ENCODE measurements at places on chromosomes 7 and 10. TPM values are rescaled to one million over a fixed set of nuclear protein-coding genes. Genes with fewer than 3 reads are reported as not detected.
A peak's percentile ranks its signal among the peaks of the same experiment; 100 is the strongest.

DNA sequence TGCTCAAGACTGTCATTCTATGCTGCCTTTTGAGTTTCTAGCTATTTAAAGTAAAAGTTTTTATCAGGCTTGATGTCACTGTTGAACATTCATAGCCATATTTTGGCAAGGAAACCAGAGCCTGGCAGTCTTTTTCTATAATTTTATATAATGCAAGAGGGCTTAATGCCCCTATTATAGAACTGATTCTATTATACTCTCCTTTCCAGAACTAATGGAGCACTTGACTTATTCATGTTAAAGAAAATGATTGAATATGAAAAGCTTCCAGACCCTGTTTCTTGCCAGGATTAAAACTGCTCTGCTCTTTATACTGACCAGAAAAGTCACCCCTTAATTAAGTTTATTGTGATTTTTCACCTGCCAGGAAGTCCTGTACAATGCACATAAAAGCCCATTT lies 337.6 kb upstream of the CHRM2 start:
- H3K4me1 ChIP-seq: no peaks in the 10 kb centered on the region
- H3K27ac ChIP-seq: no peak overlapping the region
- no peaks in the 10 kb centered on the region for H3K27me3 ChIP-seq
- H3K36me3 ChIP-seq: no peaks in the 10 kb centered on the region
- H3K4me3 ChIP-seq: no peak overlapping the region

DNA sequence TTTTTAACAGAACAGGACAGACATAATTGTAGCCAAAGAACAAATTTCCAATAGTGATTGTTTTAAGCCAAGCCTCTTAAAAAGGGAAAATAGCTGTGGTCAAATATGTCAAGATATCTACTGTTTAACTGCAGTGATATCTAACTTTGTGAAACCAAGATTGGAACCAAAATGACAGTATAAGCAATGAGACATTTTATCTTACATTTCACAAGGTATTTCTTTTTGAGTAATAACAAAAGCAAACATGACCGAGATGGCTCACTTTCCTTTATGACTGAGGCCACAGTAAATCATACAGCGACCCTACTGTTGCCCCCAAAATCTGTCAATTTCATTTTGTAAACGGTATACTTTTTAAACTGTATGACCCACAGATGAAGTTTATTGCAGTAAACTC lies 215.8 kb downstream of the MLLT10 start:
- no peaks in the 10 kb centered on the region for H3K27me3 ChIP-seq
- H3K4me3 ChIP-seq: no peak overlapping the region
- no peak for DNase-seq
- peaks cover 2% of the 10 kb centered on the region for H3K36me3 ChIP-seq
- H3K27ac ChIP-seq: no peak overlapping the region

- H3K27me3 ChIP-seq: peaks cover under 1% of the 10 kb centered on the region
- no peak overlapping the region for H3K4me3 ChIP-seq
- H3K4me1 ChIP-seq: peaks cover 63% of the 10 kb centered on the region
- H3K36me3 ChIP-seq: no peaks in the 10 kb centered on the region
Measured at GRCh38 chr7:151872531-151873401, 4.1 kb downstream of the PRKAG2 start.

DNA sequence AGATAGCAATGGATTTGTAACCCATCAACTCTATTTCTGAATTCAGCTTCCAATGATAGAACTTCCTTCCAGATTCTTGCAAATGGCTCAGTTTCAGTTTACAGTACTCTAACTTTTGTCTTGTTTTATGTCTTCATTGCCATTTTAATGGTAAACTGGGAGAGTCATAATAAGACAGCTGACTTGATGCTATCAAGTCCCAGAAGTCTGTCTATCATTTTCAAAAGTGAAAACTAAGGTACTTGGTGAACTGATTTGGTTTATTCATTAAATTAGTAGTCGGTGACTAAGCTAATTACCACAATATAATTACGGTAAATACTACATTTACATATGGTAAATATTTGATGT lies 25.0 kb downstream of the RTKN2 start:
- peak overlapping the region; percentile 25 for H3K27ac ChIP-seq
- peaks cover 21% of the 10 kb centered on the region for H3K4me1 ChIP-seq
- no peaks in the 10 kb centered on the region for H3K36me3 ChIP-seq
- DNase-seq: no peak

DNA sequence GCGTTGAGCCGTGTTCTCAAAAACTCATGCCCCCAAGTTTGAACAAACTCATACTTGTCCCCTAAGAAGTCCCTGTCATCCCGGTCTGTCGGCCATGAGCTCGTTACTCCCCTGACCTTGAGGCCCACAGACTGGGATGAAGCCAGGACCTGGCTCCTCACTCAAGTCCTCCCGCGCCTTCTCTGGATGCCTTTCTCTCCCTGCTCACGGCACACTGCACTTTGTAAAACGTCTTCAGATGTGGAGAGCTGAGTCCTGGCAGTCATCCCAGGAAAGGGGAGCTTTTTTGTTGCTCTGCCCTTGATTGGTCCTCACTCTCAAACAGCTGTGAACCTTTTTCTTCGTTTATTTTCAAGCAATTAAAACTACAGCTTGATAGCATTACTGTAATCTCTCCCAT lies 110.8 kb downstream of the JAZF1 start:
- DNase-seq: no peak
- peaks cover 76% of the 10 kb centered on the region for H3K4me1 ChIP-seq
- peak overlapping the region; percentile 65 for H3K27ac ChIP-seq
- H3K4me3 ChIP-seq: no peak overlapping the region

GRCh38 chr7:116028787-116029186 lies 1.8 kb downstream of the TFEC start:
- H3K27ac ChIP-seq: no peak overlapping the region
- DNase-seq: no peak
- no peaks in the 10 kb centered on the region for H3K27me3 ChIP-seq
- no peaks in the 10 kb centered on the region for H3K4me1 ChIP-seq
- no peak overlapping the region for H3K4me3 ChIP-seq
- no peaks in the 10 kb centered on the region for H3K36me3 ChIP-seq

EMX2 gene
- 0.71 TPM for total RNA-seq

TMEM213 gene
- not detected for total RNA-seq

BUD23 gene
- 48.8 TPM for total RNA-seq

ZMIZ2 gene
- total RNA-seq: 29.4 TPM

FBH1 gene
- total RNA-seq: 91.9 TPM

FGFBP3 gene
- 1.7 TPM for total RNA-seq
